ENCODE measurements at places on chromosomes 6 and 20. TPM values are rescaled to one million over a fixed set of nuclear protein-coding genes. Genes with fewer than 3 reads are reported as not detected.

GRCh38 chr6:161374971-161375873 lies 101.4 kb upstream of the AGPAT4 start:
- H3K4me3 ChIP-seq = no peak overlapping the region
- no peaks in the 10 kb centered on the region for H3K36me3 ChIP-seq
- no peak overlapping the region for H3K27ac ChIP-seq
- no peak for DNase-seq
- no peaks in the 10 kb centered on the region for H3K27me3 ChIP-seq

RAMACL gene
- total RNA-seq = 0.32 TPM

DNA sequence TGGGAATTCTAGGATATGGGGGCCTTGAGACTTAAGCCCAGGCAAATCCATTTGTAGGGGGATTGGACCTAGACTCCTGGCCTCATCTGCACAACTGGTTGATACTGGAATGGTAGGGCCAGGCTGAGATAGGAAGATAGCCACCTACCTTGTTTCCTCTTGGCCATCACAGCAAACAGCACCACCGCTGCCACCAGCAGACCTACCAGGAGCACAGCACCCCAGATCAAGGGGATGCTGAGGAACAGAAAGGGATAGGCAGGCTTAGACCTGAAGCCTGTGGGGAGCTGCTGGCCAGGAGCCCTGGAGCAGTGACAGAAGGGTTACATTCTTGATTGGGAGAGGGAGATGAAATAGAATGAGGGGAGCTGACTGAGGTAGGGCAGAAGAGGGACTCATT lies 3.5 kb downstream of the TREML1 start:
- no peak overlapping the region for H3K27ac ChIP-seq
- DNase-seq = no peak
- peaks cover 2% of the 10 kb centered on the region for H3K36me3 ChIP-seq
- H3K4me3 ChIP-seq = no peak overlapping the region
- peaks cover 19% of the 10 kb centered on the region for H3K4me1 ChIP-seq

GRCh38 chr6:151665329-151665728 lies 142.2 kb upstream of the ESR1 start:
- no peak overlapping the region for H3K27ac ChIP-seq
- peaks cover 29% of the 10 kb centered on the region for H3K27me3 ChIP-seq
- no peaks in the 10 kb centered on the region for H3K36me3 ChIP-seq
- no peak for DNase-seq

- H3K27ac ChIP-seq = no peak overlapping the region
- no peaks in the 10 kb centered on the region for H3K4me1 ChIP-seq
- H3K36me3 ChIP-seq = no peaks in the 10 kb centered on the region
- no peak overlapping the region for H3K4me3 ChIP-seq
- peaks cover 3% of the 10 kb centered on the region for H3K27me3 ChIP-seq
Observed at GRCh38 chr6:147126618-147127022, 77.6 kb upstream of the STXBP5 start.

DNA sequence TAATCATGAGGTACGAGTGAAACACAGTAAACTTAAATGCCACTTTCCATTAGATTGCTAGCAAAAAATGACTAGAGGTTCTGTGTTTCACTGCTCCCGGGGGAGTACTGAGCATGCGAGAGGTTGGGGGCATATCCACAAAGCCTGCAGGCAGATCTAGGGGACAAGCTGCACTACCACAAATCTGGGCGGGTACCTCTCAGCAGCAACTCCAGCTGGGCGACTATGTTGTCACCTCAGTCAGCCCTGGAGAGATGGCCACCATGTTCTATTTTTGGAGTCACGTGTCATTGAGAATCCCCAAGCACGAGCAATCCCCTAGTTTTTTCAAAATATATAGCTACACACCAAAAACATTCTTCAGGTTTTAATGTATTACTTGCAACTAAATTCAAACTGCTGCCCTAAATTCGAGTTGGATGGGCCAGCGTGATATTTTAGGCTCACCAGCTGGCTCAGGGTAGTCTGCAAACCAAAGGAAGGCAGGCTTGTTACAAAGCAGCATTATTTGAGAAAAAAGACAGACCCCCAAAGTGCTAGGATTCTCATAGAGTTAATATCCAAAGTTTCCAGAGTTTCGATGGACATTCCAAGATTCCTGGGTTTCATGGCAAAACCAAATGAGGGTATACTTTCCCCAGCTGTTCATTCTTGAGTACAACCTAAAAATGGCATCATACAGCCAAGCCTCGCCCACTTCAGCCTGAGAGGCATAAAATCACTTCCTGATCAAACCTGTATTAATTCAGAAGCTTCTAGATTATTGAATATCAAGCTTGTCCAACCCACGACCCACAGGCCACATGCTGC lies 24.1 kb upstream of the MYLIP start:
- DNase-seq = no peak
- no peaks in the 10 kb centered on the region for H3K27me3 ChIP-seq
- H3K4me1 ChIP-seq = no peaks in the 10 kb centered on the region
- H3K4me3 ChIP-seq = no peak overlapping the region
- no peaks in the 10 kb centered on the region for H3K36me3 ChIP-seq

GCNT2 gene
- 5.5 TPM for total RNA-seq

DNA sequence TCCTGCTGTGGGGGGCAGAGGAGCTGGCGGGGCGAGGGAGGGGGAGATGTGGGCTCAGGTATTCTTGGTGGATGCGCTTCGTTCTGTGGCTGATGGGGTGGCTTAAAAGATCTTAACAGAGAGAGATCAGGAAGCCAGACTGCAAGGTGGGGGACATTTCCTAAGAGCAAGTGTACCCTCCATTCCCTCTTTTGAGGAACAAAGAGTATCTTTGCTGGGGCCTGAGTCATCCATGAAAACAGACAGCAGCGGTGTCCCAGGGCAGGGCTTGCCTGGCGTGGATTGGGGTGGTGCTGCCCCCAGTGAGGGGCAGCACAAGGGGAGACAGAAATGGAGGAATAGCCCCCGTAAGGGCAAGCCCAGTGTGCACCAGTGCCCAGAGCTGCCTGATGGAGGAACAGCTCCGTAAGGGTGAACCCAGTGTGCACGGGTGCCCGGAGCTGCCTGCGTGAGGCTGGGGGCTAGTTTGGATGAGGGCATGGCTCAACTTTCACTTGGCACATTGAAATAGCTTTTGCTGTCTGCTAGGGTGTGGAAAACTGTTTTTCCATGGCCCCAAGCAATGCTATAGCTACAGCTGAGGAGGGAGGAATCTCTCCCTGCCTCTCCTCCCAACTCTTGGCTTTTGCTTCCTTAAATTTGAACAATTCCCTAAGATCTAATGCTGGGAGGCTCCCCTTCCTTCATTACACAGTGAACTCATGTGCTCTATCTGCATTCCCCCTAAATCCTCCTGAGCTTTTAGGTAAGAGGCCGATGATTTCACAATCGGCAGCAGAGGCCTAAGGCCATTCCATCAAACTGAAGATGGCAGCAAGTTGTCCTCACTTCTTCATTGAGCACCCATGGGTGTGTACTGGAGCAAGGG lies 12.9 kb downstream of the MAPK13 start:
- H3K4me3 ChIP-seq = no peak overlapping the region
- H3K27ac ChIP-seq = no peak overlapping the region
- H3K27me3 ChIP-seq = no peaks in the 10 kb centered on the region

GNAS-AS1 gene
- 1.5 TPM for total RNA-seq

MARCKS gene
- 0.04 TPM for total RNA-seq

PLN gene
- not detected for total RNA-seq

All from activated CD4-positive, alpha-beta T cell treated with anti-CD3 and anti-CD28 coated beads, Interleukin-2, amount 10 ng/mL, durations not matched to agents 7 days and 5 days (primary cell).